Karpas-422 (cell line): ENCODE measurements at places on chromosomes 7 and 10.

GRCh38 chr7:47720141-47720906 lies 138.4 kb upstream of the TNS3 start:
- no peaks in the 10 kb centered on the region for H3K36me3 ChIP-seq
- no peaks in the 10 kb centered on the region for H3K27me3 ChIP-seq
- no peak for DNase-seq

GRCh38 chr7:29839302-29839701 lies 33.0 kb downstream of the WIPF3 start:
- no peaks in the 10 kb centered on the region for H3K4me1 ChIP-seq
- H3K27ac ChIP-seq = no peak overlapping the region
- no peaks in the 10 kb centered on the region for H3K36me3 ChIP-seq
- no peak overlapping the region for H3K4me3 ChIP-seq
- DNase-seq = no peak
- H3K27me3 ChIP-seq = no peaks in the 10 kb centered on the region

GRCh38 chr10:128173386-128173785 lies 47.2 kb upstream of the MKI67 start:
- no peak overlapping the region for H3K27ac ChIP-seq
- H3K4me3 ChIP-seq = no peak overlapping the region
- no peaks in the 10 kb centered on the region for H3K36me3 ChIP-seq
- H3K4me1 ChIP-seq = no peaks in the 10 kb centered on the region

GRCh38 chr7:86453454-86453853 lies 190.3 kb upstream of the GRM3 start:
- H3K27ac ChIP-seq = no peak overlapping the region
- no peak overlapping the region for H3K4me3 ChIP-seq
- DNase-seq = no peak
- no peaks in the 10 kb centered on the region for H3K4me1 ChIP-seq
- H3K36me3 ChIP-seq = no peaks in the 10 kb centered on the region

- H3K4me1 ChIP-seq = no peaks in the 10 kb centered on the region
- no peak overlapping the region for H3K27ac ChIP-seq
- no peaks in the 10 kb centered on the region for H3K27me3 ChIP-seq
- H3K4me3 ChIP-seq = no peak overlapping the region
- no peak for DNase-seq
Observed at GRCh38 chr7:154906201-154906600, 96.7 kb downstream of the PAXIP1 start.

GRCh38 chr7:42843205-42843800 lies 68.6 kb downstream of the C7orf25 start:
- no peaks in the 10 kb centered on the region for H3K4me1 ChIP-seq
- H3K4me3 ChIP-seq = no peak overlapping the region
- DNase-seq = peak; percentile 65
- H3K27ac ChIP-seq = no peak overlapping the region
- H3K27me3 ChIP-seq = no peaks in the 10 kb centered on the region
- no peaks in the 10 kb centered on the region for H3K36me3 ChIP-seq

- H3K36me3 ChIP-seq = no peaks in the 10 kb centered on the region
- no peak overlapping the region for H3K4me3 ChIP-seq
- H3K4me1 ChIP-seq = no peaks in the 10 kb centered on the region
- no peak overlapping the region for H3K27ac ChIP-seq
- no peak for DNase-seq
Observed at GRCh38 chr7:151115121-151115835, 29.0 kb downstream of the AGAP3 start.

- no peaks in the 10 kb centered on the region for H3K27me3 ChIP-seq
- no peak overlapping the region for H3K4me3 ChIP-seq
- H3K36me3 ChIP-seq = no peaks in the 10 kb centered on the region
- no peak overlapping the region for H3K27ac ChIP-seq
Observed at GRCh38 chr7:15489383-15489782, 72.4 kb downstream of the AGMO start.

GRCh38 chr7:121562259-121562658 lies 166.2 kb upstream of the FAM3C start:
- DNase-seq = no peak
- no peak overlapping the region for H3K4me3 ChIP-seq

DNA sequence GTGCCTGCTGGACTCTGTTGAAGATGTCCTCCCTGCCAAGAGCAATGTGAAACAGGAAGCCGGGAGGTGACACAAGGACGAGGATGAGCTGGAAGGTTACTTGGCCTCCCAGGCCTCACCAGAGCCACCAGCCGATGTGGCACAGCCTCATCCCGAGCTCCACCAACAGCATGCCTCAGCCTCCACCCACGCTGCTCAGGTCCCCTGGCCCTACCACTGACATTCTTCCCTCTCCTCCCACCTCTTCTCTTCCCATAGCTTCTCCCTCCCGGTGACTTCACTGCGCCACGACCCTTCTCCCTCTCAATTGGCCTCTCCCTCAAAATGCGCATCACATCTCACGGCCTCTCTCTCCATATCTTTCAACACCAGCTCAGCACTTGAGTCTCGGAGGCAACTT lies 249.9 kb downstream of the SKAP2 start:
- H3K4me3 ChIP-seq = no peak overlapping the region
- no peak overlapping the region for H3K27ac ChIP-seq
- H3K27me3 ChIP-seq = no peaks in the 10 kb centered on the region
- H3K4me1 ChIP-seq = no peaks in the 10 kb centered on the region

DNA sequence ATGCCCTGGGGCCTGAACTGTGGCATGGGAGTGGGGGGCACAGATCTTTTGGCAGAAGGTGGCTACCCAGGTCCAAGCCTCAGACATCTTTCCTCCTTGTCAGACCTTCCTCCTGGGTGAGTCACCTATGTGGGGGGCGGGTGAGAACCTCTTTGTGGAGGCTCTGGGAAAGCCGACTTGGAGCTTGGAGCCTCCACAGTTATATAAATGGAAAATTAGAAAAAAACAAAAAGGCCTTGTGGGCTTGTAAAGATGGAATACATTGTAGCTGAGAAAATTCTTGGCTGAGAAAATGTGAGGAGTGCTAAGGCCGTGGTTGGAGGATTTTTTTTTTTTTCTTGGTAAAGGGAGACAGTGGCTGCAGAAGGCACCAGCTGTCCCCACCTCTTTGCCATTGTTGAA lies 292.5 kb downstream of the CCDC3 start:
- H3K4me1 ChIP-seq = no peaks in the 10 kb centered on the region
- H3K4me3 ChIP-seq = no peak overlapping the region
- H3K27ac ChIP-seq = no peak overlapping the region
- no peak for DNase-seq
- H3K27me3 ChIP-seq = no peaks in the 10 kb centered on the region

DNA sequence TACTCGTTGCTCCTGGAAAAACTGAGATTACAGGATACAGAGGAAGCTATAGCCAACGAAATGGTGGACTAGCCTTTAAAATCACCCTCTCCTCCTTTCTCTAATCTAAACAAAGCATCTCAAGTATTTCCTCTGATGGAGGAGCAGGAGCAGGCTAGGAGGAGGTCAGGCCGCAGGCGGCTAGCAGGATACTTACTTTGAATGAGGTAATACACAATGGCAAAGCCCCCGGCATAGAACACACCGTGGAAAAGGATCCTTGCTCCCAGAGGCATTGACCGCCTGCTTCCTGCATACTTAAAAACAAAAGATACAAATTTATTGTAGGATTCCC lies 64.4 kb downstream of the STK17A start:
- peak overlapping the region; percentile 98 for H3K27ac ChIP-seq
- peaks cover 67% of the 10 kb centered on the region for H3K4me1 ChIP-seq
- H3K36me3 ChIP-seq = peaks cover 2% of the 10 kb centered on the region; the same call in 1 of the 2 replicates
- no peak for DNase-seq

DNA sequence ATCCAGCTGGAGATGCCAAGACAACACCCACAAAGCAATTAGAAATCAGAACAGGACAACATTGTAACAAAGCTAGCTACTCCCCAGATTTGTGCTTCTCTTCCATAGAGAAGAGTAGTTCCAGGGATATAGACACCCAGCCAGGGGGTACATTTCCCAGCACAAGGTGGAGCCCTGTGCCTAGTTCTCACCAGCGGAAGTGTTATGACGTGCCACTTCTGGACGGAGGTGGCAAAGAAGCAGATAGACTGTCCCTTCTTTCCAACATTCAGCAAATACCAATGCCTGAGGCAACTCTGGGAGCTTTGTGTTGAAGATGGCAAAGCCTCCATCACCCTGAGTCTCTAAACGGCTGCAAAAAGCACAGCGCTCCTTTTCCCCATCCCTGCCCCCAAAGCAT lies 23.4 kb upstream of the GSAP start:
- H3K27me3 ChIP-seq = no peaks in the 10 kb centered on the region
- DNase-seq = no peak
- H3K4me3 ChIP-seq = no peak overlapping the region
- H3K4me1 ChIP-seq = no peaks in the 10 kb centered on the region
- H3K27ac ChIP-seq = no peak overlapping the region
- H3K36me3 ChIP-seq = no peaks in the 10 kb centered on the region

DNA sequence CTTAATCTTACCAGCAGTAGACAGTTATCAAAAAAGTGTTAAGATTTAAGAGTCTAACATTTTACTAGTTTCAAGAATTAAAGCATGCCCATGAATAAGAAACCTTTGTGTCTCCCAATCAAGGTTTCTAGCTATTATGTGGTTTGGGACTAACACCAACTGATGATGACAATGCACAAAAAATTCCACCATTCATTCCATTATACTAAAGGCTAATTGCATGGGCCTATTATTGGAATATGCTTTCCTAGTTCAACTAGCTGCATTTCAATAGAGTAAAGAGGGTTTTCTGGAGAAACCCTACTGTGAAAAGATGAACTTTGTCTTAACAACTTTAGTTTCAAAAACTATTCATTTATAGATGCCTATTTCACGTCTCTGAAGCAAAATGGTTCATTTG lies 44.6 kb downstream of the UBE2H start:
- no peaks in the 10 kb centered on the region for H3K36me3 ChIP-seq
- no peaks in the 10 kb centered on the region for H3K27me3 ChIP-seq
- peaks cover 28% of the 10 kb centered on the region for H3K4me1 ChIP-seq
- H3K4me3 ChIP-seq = no peak overlapping the region

DNA sequence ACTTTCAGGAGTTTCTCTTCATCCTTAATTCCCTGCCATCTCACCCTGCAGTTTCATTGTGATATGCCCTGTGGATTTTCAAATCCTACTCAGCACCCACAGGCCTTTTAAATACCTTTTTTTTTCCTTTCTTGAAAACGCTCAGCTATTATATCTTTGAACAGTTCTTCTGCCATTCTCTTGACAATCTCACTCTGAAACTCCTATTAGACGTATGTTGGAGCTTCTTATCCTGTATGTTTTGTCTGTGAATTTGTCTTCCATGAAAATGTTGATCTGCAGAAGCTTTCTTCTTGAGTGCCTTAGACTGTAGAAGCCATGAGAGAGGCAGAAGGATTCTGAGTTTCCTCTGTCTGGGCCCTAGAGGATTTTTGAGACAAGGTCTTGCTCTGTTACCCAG lies 18.9 kb upstream of the YAE1 start:
- H3K27me3 ChIP-seq = no peaks in the 10 kb centered on the region
- no peak for DNase-seq
- no peak overlapping the region for H3K4me3 ChIP-seq
- H3K4me1 ChIP-seq = no peaks in the 10 kb centered on the region
- H3K36me3 ChIP-seq = no peaks in the 10 kb centered on the region
- no peak overlapping the region for H3K27ac ChIP-seq

DNA sequence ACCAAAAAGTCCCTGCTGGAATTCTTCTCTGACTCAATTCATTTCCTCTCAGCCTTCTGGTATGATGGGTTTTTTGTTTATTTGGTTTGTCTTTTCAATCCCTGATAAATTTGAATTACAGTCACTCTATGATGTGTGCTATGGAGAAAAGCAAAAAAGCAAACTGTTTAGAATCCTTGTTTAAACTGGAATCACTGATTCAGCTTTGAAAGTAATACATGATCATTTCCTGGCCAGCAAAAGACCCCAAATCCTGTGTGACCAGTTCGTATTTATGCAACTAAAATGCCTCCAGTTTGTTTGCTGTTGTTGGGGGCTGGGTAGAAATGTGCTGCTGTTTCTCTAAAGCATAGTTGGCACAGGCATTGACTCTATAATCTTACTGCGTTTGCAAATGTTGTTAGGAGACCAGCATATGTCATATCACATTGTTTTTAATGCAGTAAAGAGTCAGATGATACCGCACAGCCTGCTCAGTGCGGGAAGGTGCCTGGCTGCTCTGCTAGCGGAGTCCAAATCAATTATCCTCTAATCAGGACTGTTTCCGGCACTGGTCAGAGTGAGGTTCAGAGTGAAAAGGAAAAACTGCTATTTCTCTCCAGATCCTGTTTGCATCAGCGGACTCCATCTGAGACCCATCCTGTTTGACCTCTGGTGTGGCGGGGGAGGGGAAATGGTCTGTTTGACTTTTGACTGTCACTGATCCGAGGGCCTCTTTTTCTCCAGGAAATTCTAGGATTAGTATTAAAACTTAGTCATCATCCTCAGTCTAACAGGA lies 40.6 kb upstream of the ADD3 start:
- H3K4me1 ChIP-seq = no peaks in the 10 kb centered on the region
- DNase-seq = no peak
- H3K27ac ChIP-seq = no peak overlapping the region
- no peaks in the 10 kb centered on the region for H3K27me3 ChIP-seq
- H3K36me3 ChIP-seq = no peaks in the 10 kb centered on the region
- no peak overlapping the region for H3K4me3 ChIP-seq

- no peaks in the 10 kb centered on the region for H3K4me1 ChIP-seq
- no peaks in the 10 kb centered on the region for H3K36me3 ChIP-seq
- no peak overlapping the region for H3K27ac ChIP-seq
- H3K27me3 ChIP-seq = no peaks in the 10 kb centered on the region
Observed at GRCh38 chr7:29723599-29723998, 82.7 kb upstream of the WIPF3 start.

- peaks cover 29% of the 10 kb centered on the region for H3K36me3 ChIP-seq
- peaks cover 5% of the 10 kb centered on the region; the same call in 1 of the 2 replicates for H3K4me1 ChIP-seq
- no peaks in the 10 kb centered on the region for H3K27me3 ChIP-seq
- no peak overlapping the region for H3K27ac ChIP-seq
- no peak overlapping the region for H3K4me3 ChIP-seq
Observed at GRCh38 chr10:69172241-69172982, 7.6 kb upstream of the SUPV3L1 start.

GRCh38 chr7:139563856-139564255 lies 40.4 kb downstream of the CLEC2L start:
- no peaks in the 10 kb centered on the region for H3K36me3 ChIP-seq
- no peak overlapping the region for H3K27ac ChIP-seq

GRCh38 chr10:13614530-13615332 lies 28.0 kb downstream of the PRPF18 start:
- no peaks in the 10 kb centered on the region for H3K4me1 ChIP-seq
- H3K4me3 ChIP-seq = no peak overlapping the region
- H3K27ac ChIP-seq = no peak overlapping the region

DNA sequence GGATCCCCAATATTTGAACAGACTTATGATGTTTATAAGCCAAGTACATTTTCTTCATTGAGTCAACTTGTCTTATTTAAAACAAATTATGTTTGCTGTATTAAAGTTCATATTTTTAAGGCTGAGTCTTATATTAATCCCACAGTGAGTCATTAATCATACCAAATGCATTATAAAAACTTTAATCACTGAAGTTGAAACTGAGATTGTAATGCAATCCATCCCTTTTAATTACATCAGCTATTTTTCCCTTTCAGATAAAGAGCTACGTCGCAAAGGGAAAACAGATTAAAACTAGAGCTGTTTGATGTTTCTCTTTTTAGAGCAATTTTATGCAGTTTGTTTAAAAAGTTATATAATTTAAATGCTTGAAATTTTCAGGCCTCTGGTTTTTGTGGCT lies 183.0 kb downstream of the ARID5B start:
- no peak overlapping the region for H3K4me3 ChIP-seq
- no peak for DNase-seq
- no peaks in the 10 kb centered on the region for H3K36me3 ChIP-seq
- no peaks in the 10 kb centered on the region for H3K27me3 ChIP-seq
- H3K4me1 ChIP-seq = peaks cover 66% of the 10 kb centered on the region
- H3K27ac ChIP-seq = peak overlapping the region; percentile 94
